ENCODE measurements at places on chromosomes 13 and 19.

DNA sequence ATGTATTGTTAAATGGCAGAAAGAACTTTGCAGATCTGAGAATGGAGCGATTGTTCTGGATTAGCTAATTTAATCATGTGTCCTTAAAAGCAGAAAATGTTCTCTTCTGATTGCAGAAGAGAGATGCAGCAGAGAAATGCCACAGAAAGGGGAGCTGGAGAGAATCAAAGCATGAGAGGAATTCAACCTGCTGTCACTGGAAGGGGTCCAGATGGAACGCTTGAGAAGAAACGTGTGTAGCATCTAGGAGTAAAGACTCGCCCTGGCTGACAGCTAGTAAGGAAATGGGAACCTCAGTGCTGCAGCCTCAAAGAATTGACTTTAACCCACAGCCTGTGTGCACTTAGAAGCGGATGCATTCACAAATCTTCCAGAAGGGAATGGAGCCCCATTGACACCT lies 502.8 kb downstream of the KLF12 start:
- DNase-seq = no peak

DNA sequence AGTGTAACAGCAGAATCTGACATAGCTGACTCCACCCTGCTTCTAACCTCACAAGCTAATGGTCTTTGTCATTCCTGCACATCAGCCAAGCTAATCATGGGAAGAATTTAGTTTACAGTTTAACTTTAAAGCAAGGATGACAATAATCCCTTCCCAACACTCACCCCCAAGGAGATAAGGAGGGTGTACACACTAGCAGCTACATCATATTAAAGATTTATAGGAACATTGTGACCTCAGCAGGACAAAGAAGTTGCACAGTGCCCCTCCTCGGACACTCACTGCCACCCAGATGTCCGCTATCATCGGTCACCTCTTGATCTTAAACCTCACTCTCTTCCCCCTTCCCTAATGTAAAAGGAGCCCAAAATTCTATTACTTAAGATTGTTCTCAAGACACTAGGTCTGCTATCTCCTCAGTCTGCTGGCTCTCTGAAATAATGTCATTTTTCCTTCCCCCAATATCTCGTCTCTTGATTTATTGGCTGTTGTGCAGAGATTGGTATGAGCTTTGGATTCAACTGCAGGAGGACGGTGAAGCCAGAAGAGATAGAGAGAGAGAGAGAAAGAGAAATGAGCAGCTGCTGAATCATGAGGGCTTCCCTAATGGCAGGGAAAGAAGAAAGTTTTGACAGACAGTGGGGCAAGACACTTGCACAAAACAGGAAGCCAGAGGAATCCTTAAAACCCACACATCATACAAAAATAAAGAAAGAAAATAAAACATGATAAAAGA lies 17.5 kb upstream of the FFAR2 start:
- DNase-seq = no peak

DNA sequence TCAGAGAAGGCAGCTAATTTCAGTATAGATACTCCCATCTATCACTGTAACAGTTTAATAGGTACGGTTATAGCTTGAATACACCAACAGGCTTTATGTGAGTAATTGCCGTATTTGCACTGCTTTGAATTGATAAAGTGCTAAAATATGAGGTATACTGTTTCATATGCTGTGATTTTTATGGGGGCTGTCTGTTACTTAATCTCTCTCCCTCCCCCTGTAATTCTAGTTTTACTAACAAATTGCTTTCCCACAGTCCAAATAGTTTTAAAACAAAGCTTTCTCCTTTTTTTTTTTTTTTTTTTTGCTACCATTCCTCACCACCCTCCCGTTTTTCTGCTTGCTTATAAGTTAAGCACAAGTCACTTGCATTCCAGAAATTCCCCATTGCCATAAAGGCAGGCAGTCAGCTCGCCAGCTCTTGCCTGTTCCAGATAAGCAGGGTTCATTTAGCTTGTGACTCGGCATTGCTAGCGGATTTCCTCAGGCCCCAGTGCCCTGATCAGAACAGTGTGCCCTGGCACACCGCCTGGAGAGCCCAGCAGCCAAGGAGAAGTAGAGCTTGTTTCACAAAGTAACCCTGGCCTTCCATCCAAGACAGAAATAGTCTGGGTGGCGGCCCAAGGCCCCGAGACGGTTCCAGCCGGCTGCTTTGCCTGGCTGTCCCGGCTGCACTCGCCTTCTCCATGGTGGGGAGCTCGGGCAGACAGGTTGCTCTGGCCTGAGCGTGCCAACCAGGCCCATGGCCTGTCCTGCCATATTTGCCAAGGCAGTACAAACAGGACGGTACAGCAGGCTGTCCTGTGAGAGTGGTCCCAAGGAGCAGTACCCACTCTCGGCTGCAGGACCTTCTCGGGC lies 43.5 kb upstream of the NPAS1 start:
- DNase-seq = no peak

DNA sequence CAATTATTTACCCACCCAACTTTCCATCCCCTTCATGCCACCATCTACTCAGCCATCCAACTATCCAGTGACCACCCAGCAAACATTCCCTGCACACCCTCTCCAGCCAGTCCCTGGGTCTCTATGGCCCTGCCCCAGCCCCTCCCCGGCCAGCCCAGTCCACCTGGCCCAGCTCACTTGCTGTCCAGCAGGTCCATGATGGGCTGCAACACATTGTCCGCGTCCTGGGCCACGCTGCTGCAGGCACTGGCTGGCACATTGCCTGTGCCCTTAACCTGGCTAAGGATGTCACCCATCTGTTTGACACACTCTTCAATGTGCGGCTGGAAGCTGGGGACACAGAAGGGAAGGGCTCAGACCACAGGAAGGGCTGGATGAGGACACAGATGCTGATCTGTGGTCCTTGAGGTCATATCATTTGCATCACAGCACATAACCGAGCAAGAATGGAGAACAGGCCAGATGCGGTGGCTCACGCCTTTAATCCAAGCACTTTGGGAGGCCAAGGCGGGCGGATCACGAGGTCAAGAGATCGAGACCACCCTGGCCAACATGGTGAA lies 61.6 kb downstream of the UNC13A start:
- DNase-seq = no peak

- no peak for DNase-seq
Observed at GRCh38 chr13:73228546-73228945, 169.7 kb downstream of the KLF5 start.

DNA sequence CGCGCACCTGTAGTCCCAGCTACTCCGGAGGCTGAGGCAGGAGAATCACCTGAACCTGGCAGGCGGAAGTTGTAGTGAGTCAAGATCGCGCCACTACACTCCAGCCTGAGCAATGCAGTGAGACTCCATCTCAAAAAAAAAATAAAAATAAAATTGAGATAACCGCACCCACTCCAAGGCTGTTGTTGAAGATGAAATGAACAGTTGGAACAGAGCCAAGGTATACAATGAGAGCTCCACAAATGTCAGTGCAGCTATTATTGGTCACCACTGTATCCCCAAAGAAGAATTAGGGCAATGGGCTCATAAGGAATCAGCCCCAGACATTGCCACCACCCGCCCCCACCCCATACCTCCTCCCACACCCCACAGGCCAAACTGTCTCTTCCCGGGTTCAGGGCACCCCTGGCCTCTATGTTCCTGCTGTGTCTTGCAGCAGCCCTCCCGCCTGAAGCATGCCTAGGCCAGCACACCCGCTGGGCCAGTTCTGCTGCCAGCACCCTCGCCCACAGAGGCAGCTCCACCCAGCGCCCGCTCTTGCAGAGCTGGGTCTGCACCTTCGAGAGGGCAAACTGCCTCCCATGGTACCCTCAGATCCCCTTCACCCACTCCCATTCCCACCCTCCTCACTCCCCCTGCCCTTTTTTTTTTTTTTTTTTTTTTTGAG lies 3.5 kb upstream of the S1PR5 start:
- no peak for DNase-seq

- DNase-seq = peak; percentile 99
Observed at GRCh38 chr13:40503966-40504591, 162.4 kb downstream of the FOXO1 start.

GRCh38 chr13:51728275-51728673 lies 75.7 kb downstream of the DHRS12 start:
- no peak for DNase-seq

GRCh38 chr19:47018923-47019322 lies 714 bp upstream of the NPAS1 start:
- no peak for DNase-seq

DNA sequence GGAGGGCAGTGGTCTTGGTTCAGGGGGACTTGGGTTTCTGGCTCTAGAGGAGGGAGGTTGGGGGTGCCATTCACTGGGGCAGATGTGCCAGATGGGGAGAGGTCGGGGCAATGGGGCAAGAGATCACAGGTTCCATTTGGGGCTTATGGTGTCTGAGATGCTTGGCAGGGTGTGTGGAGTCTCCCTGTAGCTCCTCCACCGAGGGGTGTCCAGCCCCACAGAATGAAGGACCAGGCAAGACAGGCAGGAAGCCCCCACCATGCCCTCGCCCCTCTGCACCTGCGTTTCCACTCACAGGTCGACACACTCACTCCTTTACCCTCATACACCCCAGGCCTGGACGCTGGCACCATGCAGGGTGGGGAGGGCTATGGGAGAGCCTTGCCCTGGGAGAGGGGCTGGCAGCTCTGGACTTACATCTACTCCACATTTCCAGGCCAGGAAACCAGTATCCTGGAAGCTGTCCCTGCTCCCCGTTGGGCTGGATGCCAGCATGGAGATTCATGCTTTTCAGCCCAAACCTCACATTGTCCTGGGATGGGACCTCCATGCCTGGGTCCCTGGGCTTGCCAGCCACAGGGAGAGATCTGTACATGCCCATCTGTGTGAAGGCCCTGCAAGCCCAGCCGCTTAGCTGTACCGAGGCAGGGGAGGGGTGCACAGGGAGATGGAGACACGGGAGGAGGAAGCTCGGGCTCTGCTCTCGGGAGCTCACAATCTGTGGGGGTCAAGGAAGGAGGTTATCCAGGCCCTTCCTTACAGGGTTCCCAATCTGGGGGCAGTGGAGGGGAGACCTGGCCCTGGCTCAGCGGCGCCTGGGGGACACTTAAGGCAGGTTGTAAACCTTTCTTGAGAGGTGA lies 77.1 kb downstream of the CHST8 start:
- no peak for DNase-seq

DNA sequence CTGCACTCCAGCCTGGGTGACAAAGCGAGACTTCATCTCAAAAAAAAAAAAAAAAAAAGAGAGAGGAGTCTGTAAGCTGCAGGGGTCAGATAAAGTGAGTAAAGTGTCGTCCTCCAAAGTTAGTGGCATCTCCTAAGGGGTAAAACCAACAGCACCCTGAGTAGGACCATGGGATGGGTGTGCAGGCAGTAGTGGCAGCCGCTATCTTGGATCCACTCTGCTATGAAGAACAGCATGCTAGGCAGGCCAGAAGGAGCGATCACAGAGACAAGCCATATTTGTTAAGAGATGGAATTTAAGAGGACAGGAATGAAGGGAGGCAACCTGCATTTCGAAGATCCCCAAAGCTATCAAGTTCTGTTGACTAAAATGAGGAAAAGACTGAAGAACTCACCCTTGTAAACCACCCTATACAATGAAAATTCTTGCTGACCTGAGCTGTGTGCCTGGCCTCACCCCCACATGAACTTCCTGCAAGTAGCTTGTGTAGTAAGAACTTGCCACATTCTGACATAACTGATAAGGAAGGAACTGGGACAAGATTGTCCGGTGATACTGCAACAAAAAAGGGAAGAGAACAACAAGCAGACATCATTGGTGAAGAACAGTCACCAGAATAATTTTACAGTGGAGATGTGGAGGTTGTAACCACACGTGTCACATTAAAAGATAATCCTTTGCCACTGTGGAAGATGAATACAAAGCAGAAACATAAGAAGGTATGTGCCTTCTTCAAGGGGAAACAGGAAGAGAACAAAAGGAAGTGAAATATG lies 16.2 kb downstream of the DPY19L3 start:
- DNase-seq = peak; percentile 37

DNA sequence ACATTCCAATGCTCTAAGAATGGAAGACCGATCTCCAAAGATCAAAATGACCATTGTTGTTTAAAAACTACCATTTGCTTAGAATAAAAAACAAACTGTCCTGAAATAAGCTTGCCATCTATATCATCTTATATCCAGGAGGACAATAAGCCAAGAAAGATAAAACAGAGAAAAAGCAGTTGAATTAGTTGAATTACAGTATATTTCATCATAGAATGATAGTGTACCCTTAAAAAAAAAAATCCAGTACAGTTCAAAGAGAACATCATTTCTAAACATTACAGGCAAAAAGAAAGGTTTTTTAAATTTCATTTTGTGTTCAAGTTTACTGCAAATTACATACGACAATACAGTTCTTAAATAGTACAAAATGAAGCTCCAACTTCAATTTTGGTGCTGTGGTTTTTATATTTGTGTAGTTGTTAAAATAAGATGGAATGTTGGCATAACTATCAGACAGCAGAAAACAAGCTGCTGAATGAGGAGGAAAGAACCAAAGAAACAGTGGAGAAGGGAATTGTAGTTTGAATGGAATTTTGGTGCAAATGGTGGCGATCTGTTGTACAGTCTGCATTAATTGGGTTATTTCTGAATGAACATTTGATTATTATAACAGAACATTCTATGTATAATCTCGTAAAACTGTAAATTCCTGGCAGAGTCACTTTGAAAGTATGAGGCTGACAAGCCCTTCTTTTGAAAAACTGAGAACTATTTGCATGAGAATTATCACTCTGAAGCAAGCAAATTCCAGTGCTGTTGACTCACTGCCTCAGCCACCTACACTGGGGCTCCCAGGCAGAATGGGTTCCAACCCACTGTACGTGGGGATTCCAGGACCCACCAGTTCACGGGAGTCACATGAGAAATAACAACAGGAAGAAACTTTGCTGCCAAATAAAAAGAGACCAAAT lies 37.7 kb downstream of the LHFPL6 start:
- DNase-seq = peak; percentile 54

GRCh38 chr13:33575378-33575777 lies 242.6 kb upstream of the RFC3 start:
- DNase-seq = no peak

GRCh38 chr19:46393456-46394401 lies 19.6 kb downstream of the CCDC8 start:
- DNase-seq = no peak

- DNase-seq = peak; percentile 54
Observed at GRCh38 chr13:59666504-59666903, 497.2 kb downstream of the DIAPH3 start.

GRCh38 chr13:33372251-33372919 lies 86.8 kb upstream of the STARD13 start:
- DNase-seq = no peak

- no peak for DNase-seq
Observed at GRCh38 chr19:1774989-1775772, 21.9 kb downstream of the ONECUT3 start.

GRCh38 chr19:11736696-11737095 lies 2.0 kb downstream of the ZNF823 start:
- no peak for DNase-seq

- no peak for DNase-seq
Observed at GRCh38 chr13:94268661-94269060, 210.8 kb downstream of the DCT start.

GRCh38 chr13:41500511-41500910 lies 43.2 kb downstream of the RGCC start:
- no peak for DNase-seq

GRCh38 chr13:109874484-109875454 lies 88.4 kb upstream of the IRS2 start:
- no peak for DNase-seq

- DNase-seq = peak; percentile 75
Observed at GRCh38 chr19:37655689-37656371, 565 bp upstream of the ZFP30 start.
